Activated naive CD4-positive, alpha-beta T cell treated with Interleukin-2 at 50 U/mL for 16 hours (primary cell): ENCODE measurements at places on chromosomes 5 and 9.
A peak's percentile ranks its signal among the peaks of the same experiment; 100 is the strongest.

GRCh38 chr9:71096421-71097108 is 24.9 kb downstream of the TRPM3 start:
- no peak for DNase-seq

DNA sequence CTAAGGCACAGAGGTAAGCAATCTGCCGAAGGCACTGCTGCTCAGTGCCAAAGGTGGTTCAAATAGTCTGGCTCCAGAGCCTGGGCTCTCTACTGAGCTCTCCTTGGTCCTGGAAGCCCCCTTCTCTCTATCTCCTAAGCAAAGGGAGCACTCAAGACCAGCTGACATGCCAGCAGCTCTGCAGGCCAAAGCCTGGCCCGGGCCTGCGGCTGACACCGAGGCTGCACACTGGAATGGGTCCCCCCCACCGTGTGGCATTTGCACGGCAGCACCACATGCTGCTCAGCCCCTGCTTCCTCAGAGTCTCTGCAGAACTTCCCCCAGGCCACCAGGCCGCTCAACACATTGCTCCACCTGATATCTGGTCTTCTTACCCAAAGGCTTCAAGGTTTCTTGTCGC is 57.8 kb upstream of the GOLPH3 start:
- DNase-seq, result no peak

DNA sequence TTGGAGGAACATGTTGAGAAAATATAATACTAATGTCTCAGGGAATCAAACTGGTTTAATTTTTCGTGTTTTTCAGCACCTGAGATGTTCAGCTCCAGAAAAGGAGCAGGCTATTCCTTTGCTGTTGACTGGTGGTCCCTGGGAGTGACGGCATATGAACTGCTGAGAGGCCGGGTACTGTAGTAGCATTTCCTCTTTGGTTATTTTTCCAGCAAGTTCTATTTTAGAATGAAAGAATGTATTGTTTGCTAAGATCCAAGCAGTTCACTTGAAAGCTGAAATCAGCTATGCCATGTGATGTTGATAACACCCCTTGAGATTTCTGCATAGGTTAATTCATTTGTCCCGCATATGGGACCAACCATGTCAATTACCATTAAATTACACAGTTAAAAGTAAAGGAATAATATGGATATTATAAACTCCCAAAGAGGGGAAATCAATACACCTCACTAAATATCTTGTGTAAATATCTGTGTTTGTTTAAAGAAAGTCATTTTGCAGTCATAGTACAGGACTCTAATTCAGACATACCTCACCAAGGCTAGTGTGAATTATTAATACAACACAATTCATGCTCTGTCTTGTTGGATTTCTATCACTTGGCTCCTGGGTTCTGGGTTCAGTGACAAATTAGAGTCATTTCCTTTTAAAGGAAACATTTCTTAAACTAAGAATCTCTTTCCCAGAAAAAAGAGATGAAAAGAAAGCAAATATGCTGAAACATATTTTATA is 126.8 kb downstream of the STK32A start:
- no peak for DNase-seq

DNA sequence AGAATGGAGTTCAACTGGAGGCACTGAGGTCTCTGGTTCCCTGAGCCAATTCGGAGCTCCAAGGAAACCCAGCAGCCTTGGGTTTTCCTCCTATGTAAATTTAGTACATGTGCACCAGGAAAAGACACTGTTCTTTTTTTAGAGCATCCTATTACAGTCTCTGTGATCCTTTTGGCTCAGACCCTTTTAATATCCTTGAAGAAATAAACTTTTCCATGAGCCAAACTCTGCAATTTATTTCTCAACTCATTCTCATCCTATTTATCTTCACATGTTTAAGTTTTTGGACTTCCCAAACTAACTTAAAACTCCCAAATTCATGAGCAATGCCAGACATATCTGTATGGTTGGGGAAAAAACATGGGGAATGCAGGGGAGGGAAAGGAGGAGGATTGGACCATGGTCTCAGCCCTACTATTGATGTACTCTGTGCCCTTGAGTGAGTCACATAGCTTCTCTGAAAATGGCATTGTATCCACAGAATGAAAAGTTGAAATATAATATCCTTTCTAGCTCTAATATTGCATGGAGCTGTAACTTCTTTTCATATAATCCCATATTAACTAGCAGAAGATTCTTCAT is 76.6 kb downstream of the PAPPA start:
- no peak for DNase-seq

GRCh38 chr5:132729896-132730295 is 7.5 kb downstream of the KIF3A start:
- DNase-seq, result no peak

- DNase-seq, result no peak
Measured at GRCh38 chr5:61623401-61624069, 291.5 kb downstream of the ZSWIM6 start.

GRCh38 chr5:175712681-175713085 is 54.8 kb downstream of the HRH2 start:
- no peak for DNase-seq

GRCh38 chr5:55304584-55304983 is 2.9 kb downstream of the DHX29 start:
- no peak for DNase-seq

GRCh38 chr9:33426843-33427293 is 20.5 kb downstream of the AQP3 start:
- peak; percentile 38 for DNase-seq

GRCh38 chr5:169649486-169649885 is 12.4 kb downstream of the DOCK2 start:
- DNase-seq, result no peak

GRCh38 chr9:15293084-15293483 is 13.9 kb downstream of the TTC39B start:
- no peak for DNase-seq

- peak; percentile 89 for DNase-seq
Measured at GRCh38 chr9:114385397-114386181, 2.2 kb downstream of the AKNA start.

GRCh38 chr9:123445981-123446610 is 90.1 kb downstream of the CRB2 start:
- no peak for DNase-seq

DNA sequence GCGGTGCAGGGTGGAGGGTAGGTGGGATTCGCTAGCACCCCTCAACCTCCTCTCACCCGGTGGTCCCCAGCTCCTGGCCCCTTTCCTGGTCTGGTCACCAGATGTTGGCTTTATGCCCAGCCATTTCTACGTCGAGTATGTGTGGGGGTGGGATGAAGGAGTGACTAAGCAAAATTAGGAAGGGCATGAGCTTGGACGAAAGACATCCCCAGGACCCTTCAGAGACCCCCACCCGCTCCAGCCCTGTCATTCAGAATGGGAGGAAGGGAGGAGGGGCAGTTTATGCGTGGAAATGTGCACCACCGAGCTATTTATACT is 742 bp downstream of the BHMT2 start:
- DNase-seq, result no peak

GRCh38 chr5:108858959-108859358 is 111.3 kb downstream of the FER start:
- no peak for DNase-seq

DNA sequence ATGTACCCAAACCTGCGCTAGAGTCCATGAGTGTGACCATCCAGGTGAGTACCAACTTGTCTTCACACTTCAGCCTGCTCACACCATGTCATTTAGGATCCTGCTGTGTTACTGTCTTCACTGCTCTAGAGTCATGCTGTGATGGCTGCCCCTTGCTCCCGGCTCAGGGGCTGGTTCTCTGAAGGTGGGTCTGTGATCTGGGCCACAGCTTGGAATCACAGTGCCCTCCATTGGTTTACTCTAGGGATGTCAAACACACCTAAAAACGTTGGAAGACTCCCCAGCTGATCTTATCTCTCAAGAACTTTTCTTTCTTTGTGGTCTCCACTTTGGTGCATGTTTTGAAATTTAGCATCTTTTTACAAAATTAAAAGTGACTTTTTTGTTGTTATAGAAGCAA is 53.8 kb downstream of the NFX1 start:
- DNase-seq, result no peak

- DNase-seq, result no peak
Measured at GRCh38 chr5:154505567-154505966, 27.5 kb upstream of the HAND1 start.

- no peak for DNase-seq
Measured at GRCh38 chr9:95100071-95100627, 217.4 kb downstream of the FANCC start.

- no peak for DNase-seq
Measured at GRCh38 chr9:119052339-119053030, 316.8 kb downstream of the BRINP1 start.

DNA sequence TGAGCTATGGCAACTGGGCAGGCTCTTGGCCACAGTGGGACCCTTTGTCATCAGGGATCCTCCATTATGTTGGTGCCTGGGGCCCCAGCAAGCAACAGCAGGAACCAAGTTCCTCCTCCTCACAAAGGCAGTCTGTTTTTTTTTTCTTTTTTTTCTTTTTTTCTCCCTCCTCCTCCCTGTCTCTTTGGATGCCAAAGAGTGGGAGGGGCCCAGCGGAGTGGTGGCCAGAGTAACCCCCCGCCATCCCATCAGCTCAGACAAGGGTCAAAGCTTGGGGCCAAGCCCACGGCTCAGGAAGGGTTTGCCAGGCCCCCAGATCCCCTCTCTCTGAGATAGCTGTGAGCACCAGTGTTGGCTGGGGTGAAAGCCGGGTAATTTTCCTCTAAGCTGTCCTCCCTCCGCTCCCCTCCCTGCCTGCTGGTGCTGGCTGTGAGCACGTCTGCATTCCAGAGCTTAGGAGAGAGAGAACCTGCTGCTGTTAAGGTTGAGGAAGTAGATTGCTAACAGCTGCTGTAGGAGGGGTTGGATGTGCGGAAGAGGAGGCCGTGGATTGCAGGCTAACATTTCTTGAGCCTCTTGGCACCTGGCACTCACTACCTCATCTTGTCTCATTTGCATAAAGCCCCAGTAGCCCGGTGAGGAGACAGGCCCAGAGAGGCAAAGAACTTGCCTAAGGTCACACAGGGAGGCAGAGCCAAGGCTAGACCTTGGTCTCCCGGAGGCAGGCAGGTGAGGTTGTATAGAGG is 21.2 kb downstream of the GSN start:
- no peak for DNase-seq

DNA sequence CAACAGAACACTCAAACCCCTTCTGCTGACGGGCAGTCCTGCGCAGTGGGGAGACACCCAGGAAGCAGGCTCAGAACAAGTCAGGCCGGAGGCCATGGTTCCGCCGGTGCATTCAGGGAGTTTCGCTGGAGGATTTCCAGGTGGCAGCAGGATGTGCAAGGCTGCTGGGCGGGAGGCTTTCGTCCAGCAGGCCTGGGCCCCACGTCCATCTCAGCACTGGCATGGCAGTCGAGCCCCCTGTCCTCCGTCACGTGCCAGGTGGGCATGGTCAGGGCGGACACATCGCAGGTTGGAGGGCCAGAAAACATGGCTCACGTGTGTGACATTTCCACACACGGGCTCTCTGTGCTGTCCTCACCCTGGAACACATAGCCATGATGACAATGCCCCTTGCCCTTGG is 299.9 kb upstream of the IRX2 start:
- DNase-seq, result no peak

- DNase-seq, result no peak
Measured at GRCh38 chr9:30574355-30575151, 1809.9 kb upstream of the ACO1 start.

DNA sequence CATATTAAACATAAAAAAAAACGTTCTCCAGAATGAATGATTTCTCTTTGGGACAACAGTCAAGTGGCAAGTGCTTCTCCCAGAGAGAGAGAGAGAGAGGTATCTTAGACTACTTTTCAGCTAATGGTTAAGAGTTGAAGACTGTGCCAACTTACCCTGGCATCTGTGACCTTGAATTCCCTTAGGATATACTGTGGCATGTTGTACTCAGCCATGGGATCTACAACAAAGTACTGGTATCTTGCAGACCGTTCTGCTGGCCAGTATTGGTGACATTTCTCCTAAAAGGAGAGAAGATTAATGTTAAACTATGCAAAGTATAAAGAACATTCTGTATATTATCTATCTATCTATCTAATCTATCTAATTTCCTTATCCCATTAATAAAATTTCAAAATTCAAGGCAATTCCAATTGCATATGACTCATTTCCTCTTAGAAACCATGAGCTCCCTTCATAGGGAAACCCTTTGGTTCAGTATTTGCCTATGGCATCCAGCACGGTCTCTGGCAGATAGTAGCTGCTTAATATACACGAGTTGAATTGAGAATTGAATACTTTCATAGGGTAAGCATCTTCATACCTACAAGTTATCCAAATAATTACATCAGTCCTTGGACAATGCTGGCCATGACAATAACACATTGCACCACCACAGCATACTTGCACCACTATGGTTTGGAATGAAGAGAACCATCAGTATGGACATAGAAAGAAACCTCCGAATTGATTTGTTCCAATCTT is 539.4 kb upstream of the DMAC1 start:
- DNase-seq, result no peak

DNA sequence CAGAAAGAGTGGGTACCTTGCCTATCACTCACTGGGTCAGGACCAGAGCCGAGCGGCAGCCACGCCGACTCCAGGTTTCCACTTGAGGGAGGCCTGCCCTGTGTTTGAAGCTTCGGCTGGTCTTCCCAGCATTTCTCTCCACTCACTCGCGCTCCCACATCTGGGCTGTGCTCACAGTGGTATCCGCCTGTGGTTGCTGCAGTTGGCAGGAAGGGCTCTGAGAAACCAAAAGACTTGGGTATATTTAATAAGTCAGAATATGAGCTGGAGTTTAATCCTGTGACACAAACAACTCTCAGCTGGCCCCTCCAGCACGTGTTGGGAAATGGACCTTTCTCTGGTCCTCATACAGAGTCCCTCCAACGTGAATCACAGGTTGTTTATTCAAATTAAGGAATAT is 70.9 kb downstream of the SPRY4 start:
- DNase-seq, result no peak

- no peak for DNase-seq
Measured at GRCh38 chr9:110575945-110576344, 3.6 kb downstream of the SVEP1 start.

DNA sequence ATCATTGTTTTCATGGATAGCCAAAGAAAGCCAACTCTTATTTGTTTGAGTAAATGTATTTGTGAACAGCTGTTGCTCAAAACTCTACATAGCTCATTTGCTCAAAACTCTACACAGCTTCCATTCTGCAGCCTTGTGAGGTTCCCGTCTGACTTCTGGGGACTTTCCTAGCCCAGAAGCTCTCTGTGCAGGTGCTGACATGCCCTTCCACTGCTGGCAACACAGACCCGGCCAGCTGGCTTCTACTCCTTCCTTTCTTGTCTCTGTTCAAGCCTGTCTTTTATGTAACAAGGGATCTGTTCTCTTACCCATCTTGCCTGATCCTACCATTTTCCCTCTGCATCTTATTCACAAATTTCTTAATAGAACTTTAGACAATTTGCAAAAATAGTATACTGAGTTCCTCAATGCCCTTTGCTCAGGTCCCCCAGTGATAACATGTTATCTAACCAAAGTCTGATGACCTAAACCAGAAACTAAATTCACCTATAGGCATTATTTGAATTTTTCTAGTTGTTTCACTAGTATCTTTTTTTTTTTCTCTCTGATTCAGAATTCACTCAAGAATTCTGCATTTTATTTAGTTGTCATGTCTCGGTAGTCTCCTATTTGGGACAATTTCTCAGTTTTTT is 556.5 kb upstream of the SEMA6A start:
- DNase-seq, result no peak
